ENCODE measurements at places on chromosomes 11 and 22. TPM values are rescaled to one million over a fixed set of nuclear protein-coding genes. Genes with fewer than 3 reads are reported as not detected.

DNA sequence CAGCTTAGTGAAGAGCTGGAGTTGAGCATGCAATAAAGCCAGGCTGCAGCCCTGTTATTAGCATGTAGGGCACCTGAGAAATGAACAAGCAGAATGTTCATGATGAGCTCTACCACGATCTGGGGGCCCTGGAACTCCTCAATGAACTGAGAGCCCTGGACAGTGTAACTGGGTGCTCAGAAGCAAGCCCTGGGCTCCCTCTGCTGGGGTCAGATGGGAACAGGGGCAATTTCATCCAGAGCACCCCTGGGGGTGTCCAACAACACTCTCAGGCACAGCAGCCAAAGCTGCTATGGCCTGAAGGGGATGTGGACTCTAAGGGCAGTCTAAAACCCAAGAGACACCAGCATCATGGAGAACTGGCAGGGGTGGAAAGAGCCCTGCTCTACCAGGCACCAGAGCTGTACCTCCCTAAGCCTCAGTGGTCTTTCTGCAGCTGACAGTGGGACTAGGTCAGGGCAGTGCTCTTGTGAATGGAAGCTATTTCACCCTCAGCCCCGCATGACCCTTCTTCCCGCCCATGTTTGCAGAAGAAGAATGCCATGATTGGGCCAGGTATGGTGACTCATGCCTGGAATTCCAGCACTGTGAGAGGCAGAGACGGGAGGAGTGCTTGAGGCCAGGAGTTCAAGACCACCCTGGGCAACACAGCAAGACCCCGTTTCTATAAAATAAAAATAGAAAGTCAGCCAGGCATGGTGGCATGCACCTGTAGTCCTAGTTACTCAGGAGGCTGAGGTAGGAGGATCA lies 28.9 kb downstream of the THOC5 start:
- H3K27me3 ChIP-seq = no peaks in the 10 kb centered on the region
- H3K27ac ChIP-seq = no peak overlapping the region
- H3K4me3 ChIP-seq = no peak overlapping the region
- peaks cover 87% of the 10 kb centered on the region for H3K36me3 ChIP-seq

- H3K27ac ChIP-seq = no peak overlapping the region
- no peak overlapping the region for H3K4me3 ChIP-seq
- H3K36me3 ChIP-seq = peaks cover 16% of the 10 kb centered on the region
Measured at GRCh38 chr11:788009-788640, 1.8 kb downstream of the CEND1 start.

DNA sequence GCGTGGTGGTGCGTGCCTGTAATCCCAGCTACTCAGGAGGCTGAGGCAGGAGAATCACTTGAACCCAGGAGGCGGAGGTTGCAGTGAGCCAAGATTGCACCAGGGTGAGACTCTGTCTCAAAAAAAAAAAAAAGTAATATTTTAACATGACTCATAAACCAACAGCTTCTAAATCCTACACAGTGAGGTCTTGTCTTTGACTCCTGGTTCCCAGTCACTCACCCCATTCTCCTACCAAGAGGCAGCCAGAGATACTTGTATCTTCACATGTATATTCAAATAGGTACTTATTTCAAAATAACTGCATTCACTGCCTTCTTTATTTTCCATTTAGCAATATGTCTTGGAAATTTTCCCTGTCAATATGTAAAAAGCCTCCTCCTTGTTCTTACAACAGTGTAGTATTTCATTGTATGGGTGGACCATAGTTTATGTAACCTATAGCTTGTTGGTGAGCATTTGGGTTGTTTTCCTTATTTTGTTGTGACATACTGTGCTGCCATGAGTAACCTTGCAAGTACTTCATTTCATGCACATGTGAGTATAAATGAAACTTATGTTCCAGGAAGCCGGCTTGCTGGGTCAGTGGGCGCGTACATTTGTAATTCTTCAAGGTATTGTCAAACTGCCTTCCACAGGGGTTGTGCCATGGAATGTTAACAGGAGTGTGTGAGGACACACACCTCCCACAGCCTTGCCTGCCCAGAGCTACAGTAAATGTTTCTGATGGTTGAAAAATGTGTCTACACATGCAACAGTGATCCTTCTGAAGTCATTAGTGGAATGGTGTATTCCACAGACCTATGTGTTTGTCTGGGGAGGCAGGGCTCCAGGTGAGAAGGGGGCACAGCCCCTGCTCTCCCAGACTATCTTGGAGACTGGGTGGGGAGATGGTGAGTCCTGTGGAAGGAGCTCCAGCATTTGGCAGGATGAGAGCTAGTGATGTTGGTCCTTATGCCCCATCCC lies 47.9 kb downstream of the OSBP2 start:
- peaks cover 17% of the 10 kb centered on the region for H3K4me1 ChIP-seq
- H3K4me3 ChIP-seq = no peak overlapping the region
- no peak for DNase-seq

DNA sequence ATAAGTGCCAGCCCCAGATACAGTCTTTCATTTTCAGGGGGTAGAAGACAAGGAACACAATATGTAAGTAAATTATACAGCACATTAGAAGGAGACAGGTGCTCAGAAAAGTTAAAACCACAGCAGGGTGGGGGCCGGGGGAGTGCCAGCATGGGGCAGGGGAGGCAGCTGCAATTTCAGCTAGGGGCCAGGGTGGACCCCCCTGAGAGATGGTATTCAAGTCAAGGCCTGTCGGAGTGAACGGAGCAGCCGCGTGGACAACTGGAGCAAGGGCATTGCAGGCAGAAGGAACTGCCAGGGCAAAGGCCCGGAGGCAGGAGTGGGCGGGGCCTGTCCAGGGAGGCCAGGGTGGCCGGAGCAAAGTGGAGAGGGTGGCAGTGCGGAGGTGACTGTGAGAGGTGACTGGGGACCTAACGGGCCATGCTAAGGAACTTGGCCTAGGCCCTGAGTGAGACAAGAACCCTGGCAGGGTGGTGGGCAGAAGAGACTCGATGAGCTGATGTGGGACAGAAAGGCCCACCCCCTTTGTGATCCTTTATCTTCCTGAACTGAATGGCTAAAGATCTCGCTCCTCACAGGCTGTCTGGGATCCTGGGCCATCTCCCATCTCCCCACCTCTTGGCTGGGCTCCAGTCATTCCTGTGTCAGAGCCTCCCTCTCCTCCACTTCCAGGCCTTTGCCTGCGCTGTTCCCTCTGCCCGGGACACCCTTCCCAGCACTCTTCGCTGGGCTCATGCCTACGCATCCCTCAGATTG lies 22.4 kb upstream of the FLRT1 start:
- no peak overlapping the region for H3K4me3 ChIP-seq
- H3K36me3 ChIP-seq = no peaks in the 10 kb centered on the region
- peaks cover 9% of the 10 kb centered on the region for H3K27me3 ChIP-seq
- no peak for DNase-seq

GRCh38 chr11:10744206-10744605 lies 6.8 kb upstream of the CTR9 start:
- no peak overlapping the region for H3K27ac ChIP-seq
- no peak overlapping the region for H3K4me3 ChIP-seq
- H3K27me3 ChIP-seq = no peaks in the 10 kb centered on the region
- peaks cover 27% of the 10 kb centered on the region for H3K4me1 ChIP-seq

- H3K36me3 ChIP-seq = peaks cover 9% of the 10 kb centered on the region
- no peak for DNase-seq
- H3K4me3 ChIP-seq = no peak overlapping the region
- H3K27ac ChIP-seq = no peak overlapping the region
Measured at GRCh38 chr11:118321386-118322082, 17.0 kb downstream of the CD3E start.

DNA sequence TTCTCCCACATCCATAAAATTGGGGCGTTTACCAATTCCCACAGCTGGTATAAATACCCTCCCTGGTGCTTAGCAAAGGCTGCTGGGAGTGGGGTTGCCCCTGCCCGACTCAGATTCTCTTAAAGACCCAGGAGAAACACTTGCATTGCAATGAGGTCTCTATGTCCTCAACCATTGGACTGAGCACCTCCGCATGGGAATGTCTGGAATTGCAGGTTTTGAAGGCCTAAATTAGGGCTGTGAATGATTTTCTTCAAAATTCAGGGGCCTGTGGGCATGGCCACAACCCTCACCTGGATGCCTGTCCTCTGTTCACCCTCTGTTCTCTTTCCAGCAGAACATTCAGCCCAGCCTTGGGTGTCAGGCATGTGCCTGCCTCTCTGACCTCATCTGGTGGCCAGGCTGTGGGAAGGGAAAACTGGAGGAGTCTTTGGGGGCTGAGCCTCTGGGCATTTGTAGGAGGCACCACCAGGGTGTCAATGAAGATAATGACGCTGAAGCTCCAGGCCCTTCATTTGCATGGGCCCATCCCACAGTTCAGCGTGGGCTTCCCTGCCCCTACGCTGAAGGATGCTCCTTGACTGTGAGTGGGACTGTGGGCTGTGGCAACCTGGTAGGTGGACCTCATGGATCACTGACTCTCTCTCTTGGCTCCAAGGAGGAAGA lies 52.7 kb upstream of the MYEOV start:
- H3K36me3 ChIP-seq = no peaks in the 10 kb centered on the region
- H3K27me3 ChIP-seq = no peaks in the 10 kb centered on the region

DNA sequence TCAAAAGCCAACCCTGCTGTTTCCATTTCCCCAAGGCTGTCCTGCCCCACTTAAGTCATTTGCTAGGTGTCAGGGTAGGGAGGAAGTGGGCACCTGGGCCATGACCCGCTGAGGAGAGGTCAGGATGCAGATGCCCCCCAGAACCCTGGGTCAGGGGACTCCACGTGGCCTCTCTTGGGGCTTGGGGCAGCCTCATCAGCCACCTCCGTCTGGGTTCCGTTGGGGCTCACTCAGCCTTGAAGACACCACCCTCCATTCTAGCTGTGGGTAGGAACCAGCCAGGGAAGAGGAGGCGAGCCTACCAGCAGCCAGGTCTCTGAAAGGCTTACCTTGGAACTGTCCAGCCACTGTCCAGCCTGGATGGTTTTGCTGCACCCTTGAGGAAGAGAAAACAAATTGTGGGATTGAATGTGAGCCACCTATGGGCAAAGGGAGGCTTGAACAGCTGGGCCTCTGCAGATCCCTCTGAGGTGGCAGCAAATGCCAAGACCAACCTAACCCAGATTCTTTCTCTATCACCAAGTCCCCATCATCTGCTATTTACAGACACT lies 2.5 kb downstream of the APOL4 start:
- no peak overlapping the region for H3K4me3 ChIP-seq
- peaks cover 9% of the 10 kb centered on the region for H3K4me1 ChIP-seq
- no peak for DNase-seq

DNA sequence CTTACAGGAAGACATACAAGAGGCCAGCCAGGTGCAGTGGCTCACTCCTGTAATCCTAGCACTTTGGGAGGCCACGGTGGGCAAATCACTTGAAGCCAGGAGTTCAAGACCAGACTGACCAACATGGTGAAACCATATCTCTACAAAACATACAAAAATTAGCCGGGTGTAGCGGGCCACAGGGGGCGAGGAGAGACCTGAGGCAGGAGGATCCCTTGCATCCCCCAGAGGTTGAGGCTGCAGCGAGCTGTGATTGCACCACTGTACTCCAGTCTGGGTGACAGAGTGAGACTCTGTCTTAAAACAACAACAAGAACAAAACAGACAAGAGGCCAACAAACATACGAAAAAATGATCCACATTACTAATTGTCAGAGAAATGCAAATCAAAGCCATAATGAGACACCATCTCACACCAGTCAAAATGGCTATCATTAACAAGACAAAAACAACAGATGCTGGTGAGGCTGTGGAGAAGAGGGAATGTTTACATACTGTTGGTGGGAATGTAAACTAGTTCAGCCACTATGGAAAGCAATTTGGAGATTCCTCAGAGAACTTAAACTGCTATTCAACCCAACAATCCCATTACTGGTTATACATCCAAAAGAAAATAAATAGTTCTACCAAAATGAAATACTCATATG lies 498.8 kb upstream of the ARHGAP42 start:
- DNase-seq = no peak
- no peaks in the 10 kb centered on the region for H3K27me3 ChIP-seq
- H3K27ac ChIP-seq = no peak overlapping the region
- H3K4me1 ChIP-seq = no peaks in the 10 kb centered on the region

DNA sequence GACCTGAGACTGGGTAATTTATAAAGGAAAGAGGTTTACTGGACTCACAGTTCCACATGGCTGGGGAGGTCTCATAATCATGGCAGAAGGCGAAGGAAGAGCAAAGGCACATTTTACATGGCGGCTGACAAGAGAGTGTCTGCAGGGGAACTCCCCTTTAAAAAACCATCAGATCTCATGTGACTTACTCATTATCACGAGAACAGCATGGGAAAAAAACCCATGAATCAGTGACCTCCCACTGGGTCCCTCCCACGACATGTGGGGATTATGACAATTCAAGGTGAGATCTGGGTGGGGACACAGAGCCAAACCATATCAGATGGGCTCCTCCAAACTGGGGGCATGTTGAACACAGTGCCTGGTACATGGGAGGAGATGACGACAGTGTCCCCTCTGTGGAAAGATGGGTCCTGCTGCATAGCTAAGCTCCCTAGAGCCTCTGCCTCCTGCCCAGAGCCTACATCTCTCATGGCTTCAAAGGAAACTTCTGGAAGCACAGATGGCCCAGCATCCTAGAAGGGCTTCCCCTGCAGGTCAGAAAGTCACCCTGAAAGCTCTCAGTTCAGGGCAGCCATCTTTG lies 46.1 kb downstream of the MYEOV start:
- DNase-seq = no peak
- no peak overlapping the region for H3K27ac ChIP-seq
- no peak overlapping the region for H3K4me3 ChIP-seq
- H3K27me3 ChIP-seq = no peaks in the 10 kb centered on the region
- H3K36me3 ChIP-seq = no peaks in the 10 kb centered on the region

GRCh38 chr11:115705200-115705599 lies 201.0 kb upstream of the CADM1 start:
- H3K4me3 ChIP-seq = no peak overlapping the region
- no peak for DNase-seq
- no peaks in the 10 kb centered on the region for H3K27me3 ChIP-seq
- no peaks in the 10 kb centered on the region for H3K4me1 ChIP-seq
- no peaks in the 10 kb centered on the region for H3K36me3 ChIP-seq
- no peak overlapping the region for H3K27ac ChIP-seq

GRCh38 chr22:37604875-37605274 lies 3.8 kb upstream of the GGA1 start:
- peaks cover 54% of the 10 kb centered on the region for H3K4me1 ChIP-seq
- DNase-seq = peak; percentile 52
- H3K27ac ChIP-seq = peak overlapping the region; percentile 31
- H3K27me3 ChIP-seq = no peaks in the 10 kb centered on the region
- H3K4me3 ChIP-seq = peak overlapping the region; percentile 6
- no peaks in the 10 kb centered on the region for H3K36me3 ChIP-seq

GRCh38 chr11:65545853-65546216 lies 12.3 kb downstream of the LTBP3 start:
- DNase-seq = no peak
- peaks cover 18% of the 10 kb centered on the region for H3K36me3 ChIP-seq
- H3K4me3 ChIP-seq = peak overlapping the region; percentile 54
- H3K4me1 ChIP-seq = peaks cover 51% of the 10 kb centered on the region
- H3K27ac ChIP-seq = peak overlapping the region; percentile 82

Gene TRIM49
- not detected for total RNA-seq

Gene OR56A1
- not detected for total RNA-seq

Gene NNMT
- not detected for total RNA-seq

Gene OR10D3
- total RNA-seq = not detected

Gene ZBTB16
- 20.6 TPM for total RNA-seq

Gene RNF214
- 15.8 TPM for total RNA-seq

Gene ELF5
- not detected for total RNA-seq

Gene EXPH5
- 2.0 TPM for total RNA-seq

Gene TXN2
- 26.5 TPM for total RNA-seq

Gene SHANK2
- total RNA-seq = not detected

Gene MAML2
- 59.8 TPM for total RNA-seq

Gene BATF2
- not detected for total RNA-seq

Gene KRTAP5-9
- 0.28 TPM for total RNA-seq

Measured in CD4-positive, alpha-beta T cell (primary cell).